NCI-H460 (cell line): ENCODE measurements at places on chromosomes 1 and 21.

DNA sequence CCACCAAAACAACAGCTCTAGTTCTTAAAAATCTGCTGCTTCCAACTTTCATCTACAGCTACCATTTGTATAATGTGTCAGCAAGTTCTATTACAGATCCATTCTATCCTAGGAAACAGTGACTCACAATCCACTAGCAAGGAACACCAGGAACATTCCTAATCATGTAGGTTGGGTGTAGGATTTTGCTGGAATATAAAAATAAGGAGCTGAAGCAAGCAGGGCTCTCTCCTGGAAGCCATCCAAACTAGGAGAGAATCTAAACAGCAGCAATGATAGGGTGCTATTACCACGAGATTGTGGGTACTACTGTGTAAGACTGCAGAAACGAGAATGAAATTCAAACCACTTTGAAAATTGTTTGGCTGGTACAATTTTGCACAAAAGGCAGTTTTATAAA, 135.0 kb downstream of the PTPN14 start:
- no peak for DNase-seq

DNA sequence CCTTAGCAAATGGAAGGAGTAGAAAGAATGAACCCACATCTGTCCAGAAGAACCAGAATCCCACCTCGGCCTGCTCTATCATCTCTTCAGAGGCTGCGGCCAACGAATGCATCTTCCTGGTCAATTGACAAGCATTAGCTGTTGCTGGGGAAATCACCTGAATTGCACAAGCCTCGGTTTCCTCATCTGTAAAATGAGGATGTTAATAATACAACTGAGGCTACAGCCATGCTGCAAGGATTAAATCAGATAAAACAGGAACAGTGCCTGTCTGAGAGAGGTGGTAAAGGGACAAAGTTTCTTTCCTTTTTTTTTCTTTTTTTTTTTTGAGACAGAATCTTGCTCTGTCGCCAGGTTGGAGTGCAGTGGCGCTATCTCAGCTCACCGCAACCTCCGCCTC, 99.8 kb downstream of the KIF14 start:
- DNase-seq: no peak

- no peak for DNase-seq
Observed at GRCh38 chr1:214429951-214430770, 121.2 kb downstream of the PTPN14 start.

DNA sequence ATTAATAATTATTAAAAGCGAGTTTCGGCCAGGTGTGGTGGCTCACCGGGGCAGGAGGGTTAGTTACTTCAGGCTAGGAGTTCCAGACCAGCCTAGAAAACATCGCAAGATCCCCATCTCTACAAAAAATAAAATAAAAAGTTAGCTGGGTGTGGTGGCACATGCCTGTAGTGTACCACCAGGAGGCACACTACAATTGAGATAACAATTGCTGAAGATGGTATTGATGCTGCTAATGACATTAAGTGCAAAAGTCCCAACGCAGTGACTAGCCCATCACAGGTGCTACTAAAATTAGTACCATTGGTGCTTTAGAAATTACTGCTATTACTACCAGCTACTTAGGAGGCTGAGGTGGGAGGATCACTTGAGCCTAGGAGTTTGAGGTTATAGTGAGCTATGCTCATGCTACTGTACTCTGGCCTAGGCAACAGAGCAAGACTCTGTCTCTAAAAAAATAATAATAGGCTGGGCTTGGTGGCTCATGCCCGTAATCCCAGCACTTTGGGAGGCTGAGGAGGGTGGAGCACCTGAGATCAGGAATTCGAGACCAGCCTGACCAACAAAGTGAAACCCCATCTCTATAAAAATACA, 156.6 kb downstream of the GREM2 start:
- DNase-seq: no peak

- no peak for DNase-seq
Observed at GRCh38 chr1:6086358-6086757, 40.7 kb downstream of the KCNAB2 start.

DNA sequence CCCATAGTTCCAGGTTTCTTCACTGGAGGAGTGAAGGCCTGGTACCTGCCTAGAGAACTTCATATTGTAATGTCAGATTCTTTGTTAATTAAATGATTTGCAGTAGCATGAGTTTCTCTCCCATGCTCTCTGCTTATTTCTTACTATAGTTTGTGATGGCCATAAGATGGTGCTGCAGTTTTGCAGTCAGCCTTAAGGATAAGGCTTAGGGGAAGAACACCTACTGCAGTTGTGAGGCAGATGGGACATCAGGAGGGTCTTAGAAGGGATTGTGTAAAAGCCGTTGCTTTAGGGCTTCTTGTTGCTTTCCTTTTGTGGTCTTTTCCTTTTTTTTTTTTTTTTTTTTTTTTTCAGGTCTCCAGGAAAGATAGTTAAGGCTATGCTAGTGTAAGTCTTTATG, 61.8 kb downstream of the MACF1 start:
- DNase-seq: no peak

- DNase-seq: no peak
Observed at GRCh38 chr1:1889090-1889750, 1.7 kb downstream of the GNB1 start.

DNA sequence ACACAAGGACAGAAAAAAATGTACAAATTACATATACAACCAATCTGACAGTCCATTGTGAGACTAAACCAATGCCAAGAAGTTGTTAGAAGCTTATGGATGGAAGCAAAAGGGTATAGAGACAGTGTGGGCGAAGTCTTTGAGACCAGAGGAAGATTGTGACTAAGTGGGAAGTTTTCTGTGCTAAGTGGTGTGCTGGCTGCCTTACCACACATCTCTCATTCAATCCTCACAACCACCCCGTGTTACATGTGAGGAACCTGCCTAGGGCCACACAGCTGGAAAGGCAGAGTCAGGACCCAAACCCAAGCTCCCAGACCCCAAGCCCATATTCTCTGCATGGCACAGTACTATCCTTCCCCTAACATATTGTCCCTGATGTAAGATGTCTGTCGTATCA, 53.5 kb upstream of the DUSP10 start:
- DNase-seq: no peak

GRCh38 chr1:46611691-46612221, 4.9 kb downstream of the MOB3C start:
- DNase-seq: peak; percentile 41

- no peak for DNase-seq
Observed at GRCh38 chr21:44530903-44531605, 8.9 kb downstream of the KRTAP10-1 start.

DNA sequence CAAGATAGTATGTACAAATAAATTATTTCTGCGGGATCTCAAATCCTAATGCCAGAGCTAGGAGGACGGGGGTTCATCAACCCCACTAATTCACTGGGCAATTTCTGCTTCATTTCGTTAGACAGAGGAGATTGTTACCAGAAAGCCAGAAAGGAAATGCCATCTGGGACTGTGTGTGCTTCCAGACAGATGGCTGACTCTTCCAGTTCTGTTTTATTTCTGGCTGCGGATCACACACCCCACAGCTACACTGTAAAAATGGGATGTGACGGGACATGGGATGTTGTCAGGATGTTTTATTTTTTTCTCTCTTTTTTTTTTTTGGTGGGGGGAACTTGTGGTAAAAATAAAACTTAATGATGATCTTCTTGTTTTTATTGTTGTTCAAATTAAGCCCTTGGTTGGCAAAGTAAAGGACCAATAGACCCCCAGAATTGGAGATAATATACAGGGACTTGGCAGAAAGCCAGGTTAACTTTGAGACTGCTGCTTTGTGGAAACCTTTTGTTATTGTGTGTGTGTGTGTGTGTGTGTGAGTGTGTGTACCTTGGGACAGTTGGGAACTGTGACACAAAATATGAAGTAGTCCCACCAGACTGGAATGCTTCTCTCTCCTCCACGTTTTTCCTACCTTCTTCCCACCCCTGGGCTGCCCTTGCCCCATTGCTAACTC, 114.5 kb downstream of the NUF2 start:
- DNase-seq: no peak

- DNase-seq: no peak
Observed at GRCh38 chr1:244815600-244816099, 19.8 kb upstream of the COX20 start.

GRCh38 chr1:97745912-97746311, 174.9 kb downstream of the DPYD start:
- no peak for DNase-seq

- peak; percentile 8 for DNase-seq
Observed at GRCh38 chr1:88736633-88737248, 52.7 kb downstream of the PKN2 start.

GRCh38 chr1:226107471-226108460, 45.2 kb downstream of the H3-3A start:
- DNase-seq: no peak

DNA sequence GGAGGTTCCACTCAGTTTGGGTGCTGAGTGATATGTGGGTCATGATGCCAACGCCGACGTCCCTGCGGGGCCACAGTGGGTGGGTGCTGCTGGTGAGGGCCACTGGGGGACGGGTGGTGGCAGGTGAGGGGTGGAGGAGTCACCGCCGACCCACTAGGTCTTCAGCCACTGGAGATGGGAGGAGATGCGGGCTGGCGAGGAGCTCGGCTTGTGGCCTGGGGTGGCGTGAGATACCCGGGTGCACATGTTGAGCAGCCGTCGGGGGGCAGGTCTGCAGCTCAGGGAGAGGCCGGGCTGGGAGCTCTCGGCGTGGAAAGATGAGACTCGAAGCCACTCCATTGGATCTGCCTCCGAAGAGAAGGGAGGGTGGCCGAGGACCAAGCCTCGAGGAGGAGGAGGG, 40.5 kb downstream of the FAAP20 start:
- no peak for DNase-seq

- DNase-seq: no peak
Observed at GRCh38 chr1:95176861-95177260, 57.1 kb upstream of the RWDD3 start.

DNA sequence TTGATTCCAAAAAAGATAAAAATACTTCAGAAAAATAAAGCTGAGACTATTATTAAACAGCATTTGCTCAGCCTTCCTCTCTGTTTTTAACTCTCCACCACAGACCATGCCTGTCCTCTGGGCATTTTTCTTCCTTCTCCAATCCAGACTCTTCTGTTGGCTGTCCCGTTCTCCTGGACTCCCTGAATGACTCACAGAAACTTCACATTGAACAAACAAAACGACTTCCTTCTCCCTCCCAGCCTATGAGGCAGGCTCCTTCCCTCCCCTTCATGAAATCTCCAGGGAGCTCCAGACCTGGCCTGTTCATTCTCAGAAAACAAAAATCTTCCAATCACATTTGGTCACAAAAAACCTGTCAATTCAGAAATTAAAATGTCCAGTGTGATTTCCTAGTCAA, 421.3 kb downstream of the NPHP4 start:
- DNase-seq: no peak

- no peak for DNase-seq
Observed at GRCh38 chr1:10601342-10602070, 126.8 kb downstream of the PEX14 start.

DNA sequence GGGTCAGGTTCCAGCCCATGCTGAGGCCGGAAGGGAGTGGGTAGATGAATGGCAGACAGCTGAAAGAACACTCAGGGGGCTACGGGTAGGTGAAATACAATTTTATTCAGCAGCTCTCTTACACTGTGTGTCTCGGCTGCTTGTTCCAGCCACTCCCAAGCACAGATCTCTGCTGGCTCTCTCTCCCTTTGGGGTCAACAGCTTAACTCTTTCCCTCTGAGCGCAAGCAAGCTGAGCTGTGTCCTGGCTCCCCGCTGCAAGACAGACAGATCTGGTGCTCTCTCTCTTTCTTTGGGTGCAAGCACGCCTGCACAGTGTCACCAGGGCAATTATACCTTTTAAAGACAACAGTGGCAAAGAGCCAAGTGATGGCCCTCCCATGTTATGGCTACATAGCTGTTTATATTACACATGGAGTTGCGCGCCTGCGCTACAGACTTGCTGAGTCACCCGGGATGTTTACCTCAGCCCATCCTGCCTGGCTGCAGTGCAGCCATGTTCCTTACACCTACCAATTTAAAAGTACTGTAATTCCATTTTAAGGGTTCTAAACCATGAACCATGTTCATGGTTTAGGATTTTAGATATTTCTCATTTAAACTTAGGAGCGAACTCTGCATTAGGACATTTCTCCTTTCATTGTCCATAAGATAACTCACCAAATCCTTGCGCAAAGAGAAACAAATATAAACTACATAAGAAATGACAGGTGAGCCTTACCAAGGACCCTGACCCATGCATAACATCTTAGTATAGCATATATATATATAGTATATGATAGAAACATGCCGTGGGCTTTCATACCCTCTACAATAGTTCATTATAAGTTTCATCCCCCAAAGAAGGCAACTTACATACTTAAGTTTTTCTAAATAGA, 396.5 kb downstream of the SMYD3 start:
- DNase-seq: peak; percentile 81

DNA sequence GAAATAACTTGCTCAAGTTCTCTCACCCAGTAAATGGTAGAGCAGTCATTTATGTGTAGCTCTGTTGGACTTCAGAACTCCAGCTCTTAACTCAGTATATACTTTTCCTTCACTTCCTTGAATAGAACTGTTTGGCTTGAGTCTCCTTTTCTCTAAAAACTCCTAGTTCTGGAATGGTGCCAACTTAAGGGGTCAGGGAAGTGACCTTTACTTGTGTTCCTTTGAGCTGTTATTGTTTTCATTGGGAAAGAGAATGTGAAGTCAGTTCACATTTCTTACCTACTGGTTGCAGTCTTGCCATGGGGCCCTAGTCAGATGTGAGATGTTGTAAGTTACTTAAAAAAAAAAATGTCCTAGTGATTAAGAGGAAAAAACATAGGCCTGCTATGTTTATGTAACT, 77.0 kb upstream of the MACF1 start:
- no peak for DNase-seq

- DNase-seq: no peak
Observed at GRCh38 chr21:14366998-14367397, 15.9 kb downstream of the HSPA13 start.

GRCh38 chr1:229241390-229241789, 29.5 kb upstream of the RAB4A start:
- no peak for DNase-seq

- DNase-seq: no peak
Observed at GRCh38 chr1:194809665-194810064, 1623.3 kb upstream of the B3GALT2 start.
